ENCODE measurements at places on chromosomes 7 and 10. TPM values are rescaled to one million over a fixed set of nuclear protein-coding genes. Genes with fewer than 3 reads are reported as not detected.

DNA sequence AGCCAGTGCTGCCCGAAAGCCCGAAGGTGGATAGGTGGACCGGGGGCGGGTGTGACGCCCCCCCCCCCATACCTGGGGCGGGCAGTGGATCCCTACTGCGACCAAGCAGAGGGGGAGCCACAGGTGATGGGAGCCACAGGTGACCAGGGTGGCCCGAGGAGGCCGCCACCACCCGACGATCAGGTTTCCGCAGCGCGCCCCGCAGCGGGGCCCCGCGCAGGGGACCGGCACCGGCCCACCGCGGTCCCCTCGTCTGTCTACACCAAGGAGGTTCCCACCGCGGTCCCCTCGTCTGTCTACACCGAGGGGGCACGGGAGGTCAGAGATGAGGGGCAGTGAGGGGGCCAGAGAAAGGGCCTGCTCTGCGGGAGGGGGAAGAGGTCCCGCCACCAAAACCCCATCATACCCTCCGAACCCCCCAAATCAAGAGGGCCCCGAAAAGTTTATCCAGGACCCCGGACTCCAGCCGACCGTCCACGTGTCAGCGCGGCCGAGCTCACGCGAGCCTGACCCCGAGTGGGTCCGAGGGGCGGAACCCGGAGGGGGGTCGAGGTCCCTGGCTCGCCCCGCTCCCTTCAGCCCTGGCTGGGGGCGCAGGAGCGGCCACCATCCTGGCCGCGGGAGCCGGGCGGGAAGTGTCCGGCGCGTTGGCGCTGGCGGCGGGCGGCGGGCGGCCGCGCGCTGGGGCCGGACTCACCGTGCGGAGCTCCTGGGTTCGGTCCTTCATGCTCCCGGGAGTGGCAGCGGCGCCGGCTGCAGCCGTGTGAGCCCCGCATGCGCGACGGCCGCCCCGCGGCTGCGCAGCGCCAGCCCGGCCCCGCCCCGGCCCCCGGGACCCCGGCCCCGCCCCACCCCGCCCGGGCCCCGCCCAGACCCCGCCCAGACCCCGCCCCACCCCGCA is at the start of gene STX1A:
Gene STX1A, minus strand, starts transcription at position 765 of the 901 bp plus-strand sequence. Its CDS starts 38 bp downstream, at position 727.
- H3K36me3 ChIP-seq = no peaks in the 10 kb centered on the region
- peaks cover 6% of the 10 kb centered on the region for H3K27me3 ChIP-seq
- peak within 1 kb of the TSS; percentile 73 for H3K27ac ChIP-seq
- DNase-seq = peak; percentile 83
- H3K4me3 ChIP-seq = peak within 1 kb of the TSS; percentile 85
- H3K4me1 ChIP-seq = peaks cover 18% of the 10 kb centered on the region

ACTR3C gene
- 12.6 TPM for total RNA-seq

- H3K27me3 ChIP-seq = no peaks in the 10 kb centered on the region
- peak overlapping the region; percentile 67 for H3K27ac ChIP-seq
- H3K4me1 ChIP-seq = peaks cover 7% of the 10 kb centered on the region
- DNase-seq = peak; percentile 75
These were observed 233.9 kb upstream of the CACNA2D1 start for GRCh38 chr7:82677493-82677892.

DNA sequence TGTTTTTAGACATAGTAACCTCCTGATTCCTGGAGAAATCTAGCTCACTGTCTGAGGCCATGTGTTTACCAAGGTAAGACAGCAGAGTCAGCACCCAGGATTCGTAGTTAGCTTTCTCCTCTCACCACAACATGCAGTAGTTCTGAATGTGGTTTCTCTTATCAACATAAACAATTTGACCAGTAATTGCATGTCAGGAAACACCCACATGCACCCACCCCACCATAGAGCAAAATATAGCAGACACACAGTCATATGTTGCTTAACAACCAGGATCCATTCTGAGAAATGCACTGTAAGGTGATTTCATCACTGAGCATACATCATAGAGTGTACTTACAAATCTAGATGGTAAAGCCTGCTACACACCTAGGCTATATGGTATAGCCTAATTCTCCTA is 1004.0 kb downstream of the ANKRD7 start:
- H3K27ac ChIP-seq = no peak overlapping the region
- H3K4me3 ChIP-seq = no peak overlapping the region
- peaks cover 4% of the 10 kb centered on the region for H3K36me3 ChIP-seq
- H3K27me3 ChIP-seq = no peaks in the 10 kb centered on the region
- H3K4me1 ChIP-seq = no peaks in the 10 kb centered on the region
- DNase-seq = no peak

FEZF1 gene
- total RNA-seq = not detected

SEM1 gene
- total RNA-seq = 35.5 TPM

Data from natural killer cell treated with Interleukin-12 subunit alpha and Interleukin-12 subunit beta and Interleukin-15 and Interleukin-18, amount 100 ng/mL, for 72 hours (primary cell).